ENCODE measurements at places on chromosomes 5 and 9. TPM values are rescaled to one million over a fixed set of nuclear protein-coding genes. Genes with fewer than 3 reads are reported as not detected.
A peak's percentile ranks its signal among the peaks of the same experiment; 100 is the strongest.

IRX1 gene
- not detected for total RNA-seq

DNA sequence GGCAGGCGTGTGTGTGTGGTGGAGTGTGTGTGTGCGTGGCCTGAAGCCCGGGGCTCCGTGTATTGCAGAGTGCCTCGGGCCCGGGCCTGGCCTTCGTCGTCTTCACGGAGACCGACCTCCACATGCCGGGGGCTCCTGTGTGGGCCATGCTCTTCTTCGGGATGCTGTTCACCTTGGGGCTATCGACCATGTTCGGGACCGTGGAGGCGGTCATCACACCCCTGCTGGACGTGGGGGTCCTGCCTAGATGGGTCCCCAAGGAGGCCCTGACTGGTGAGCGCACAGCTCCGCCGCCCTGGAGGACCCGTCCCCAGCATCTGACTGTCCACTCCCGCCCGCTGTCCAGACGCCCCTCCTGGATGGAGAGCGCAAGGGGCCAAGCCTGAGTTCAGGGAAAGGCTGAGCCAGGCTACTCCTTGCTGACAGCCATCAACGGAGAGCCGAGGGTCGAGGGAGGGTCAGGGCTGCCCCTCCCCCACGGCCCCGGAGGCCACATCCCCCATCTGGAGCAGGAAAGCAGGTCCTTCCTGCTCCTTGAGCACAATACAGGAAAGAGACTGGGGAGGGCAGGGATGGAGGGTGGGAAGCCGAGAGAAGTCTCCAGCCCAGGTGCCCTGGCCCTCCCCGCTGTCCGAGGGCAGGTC is 18.4 kb downstream of the SLC6A18 start:
- no peaks in the 10 kb centered on the region for H3K4me1 ChIP-seq
- H3K36me3 ChIP-seq: no peaks in the 10 kb centered on the region
- H3K27me3 ChIP-seq: no peaks in the 10 kb centered on the region
- DNase-seq: no peak

DNA sequence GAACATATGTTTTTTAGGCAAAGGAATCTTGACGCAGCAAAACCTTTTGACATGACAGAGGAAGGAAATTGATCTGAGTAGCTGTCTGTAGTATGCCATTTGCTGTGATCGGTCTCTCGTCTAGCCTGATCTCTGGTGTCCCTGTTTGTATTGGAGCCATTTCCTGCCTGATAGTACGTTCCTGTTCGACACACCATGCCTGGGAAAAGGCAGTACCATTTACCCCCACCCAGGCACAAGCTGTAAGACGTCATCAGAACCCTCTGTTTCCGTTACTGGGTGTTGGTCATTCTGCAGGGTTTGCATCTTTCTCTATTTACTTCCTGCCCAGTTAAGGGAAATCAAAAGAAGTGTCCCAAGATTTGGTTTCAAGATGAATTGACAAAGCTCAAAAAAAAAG is 129.7 kb downstream of the CEMIP2 start:
- no peak overlapping the region for H3K27ac ChIP-seq
- no peaks in the 10 kb centered on the region for H3K4me1 ChIP-seq
- no peaks in the 10 kb centered on the region for H3K27me3 ChIP-seq
- no peaks in the 10 kb centered on the region for H3K36me3 ChIP-seq

GRCh38 chr9:125425170-125425897 is 163.7 kb downstream of the GAPVD1 start:
- H3K4me3 ChIP-seq: no peak overlapping the region
- no peaks in the 10 kb centered on the region for H3K27me3 ChIP-seq
- H3K36me3 ChIP-seq: no peaks in the 10 kb centered on the region
- H3K4me1 ChIP-seq: no peaks in the 10 kb centered on the region
- H3K27ac ChIP-seq: peak overlapping the region; percentile 39
- no peak for DNase-seq

DNA sequence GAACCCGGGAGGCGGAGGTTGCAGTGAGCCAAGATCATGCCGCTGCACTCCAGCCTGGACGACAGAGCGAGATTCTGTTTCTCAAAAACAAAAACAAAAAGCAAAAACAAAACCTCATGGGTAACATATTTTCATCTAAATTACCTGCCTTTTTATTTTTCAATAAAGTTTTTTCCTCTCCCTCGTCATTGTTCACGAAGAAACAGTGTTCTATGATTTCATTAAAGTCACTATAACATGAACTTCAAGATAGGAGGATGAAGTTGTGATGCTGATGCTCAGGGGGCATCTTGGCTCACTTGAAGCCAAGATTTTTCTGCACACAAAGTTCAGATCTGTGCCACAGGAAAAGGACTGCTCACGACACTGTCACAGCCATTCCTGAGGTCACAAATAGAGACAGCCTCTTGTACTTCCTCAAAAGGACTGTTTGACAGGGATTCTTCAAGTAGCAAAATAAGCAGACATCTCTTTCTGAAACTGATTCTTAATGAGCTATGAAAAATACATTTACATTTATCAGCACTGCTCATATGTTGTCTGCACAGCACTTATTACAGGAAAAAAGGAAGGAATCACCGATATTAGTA is 16.1 kb downstream of the NIPSNAP3B start:
- DNase-seq: no peak
- no peak overlapping the region for H3K27ac ChIP-seq
- no peak overlapping the region for H3K4me3 ChIP-seq
- no peaks in the 10 kb centered on the region for H3K4me1 ChIP-seq
- H3K36me3 ChIP-seq: no peaks in the 10 kb centered on the region

DNA sequence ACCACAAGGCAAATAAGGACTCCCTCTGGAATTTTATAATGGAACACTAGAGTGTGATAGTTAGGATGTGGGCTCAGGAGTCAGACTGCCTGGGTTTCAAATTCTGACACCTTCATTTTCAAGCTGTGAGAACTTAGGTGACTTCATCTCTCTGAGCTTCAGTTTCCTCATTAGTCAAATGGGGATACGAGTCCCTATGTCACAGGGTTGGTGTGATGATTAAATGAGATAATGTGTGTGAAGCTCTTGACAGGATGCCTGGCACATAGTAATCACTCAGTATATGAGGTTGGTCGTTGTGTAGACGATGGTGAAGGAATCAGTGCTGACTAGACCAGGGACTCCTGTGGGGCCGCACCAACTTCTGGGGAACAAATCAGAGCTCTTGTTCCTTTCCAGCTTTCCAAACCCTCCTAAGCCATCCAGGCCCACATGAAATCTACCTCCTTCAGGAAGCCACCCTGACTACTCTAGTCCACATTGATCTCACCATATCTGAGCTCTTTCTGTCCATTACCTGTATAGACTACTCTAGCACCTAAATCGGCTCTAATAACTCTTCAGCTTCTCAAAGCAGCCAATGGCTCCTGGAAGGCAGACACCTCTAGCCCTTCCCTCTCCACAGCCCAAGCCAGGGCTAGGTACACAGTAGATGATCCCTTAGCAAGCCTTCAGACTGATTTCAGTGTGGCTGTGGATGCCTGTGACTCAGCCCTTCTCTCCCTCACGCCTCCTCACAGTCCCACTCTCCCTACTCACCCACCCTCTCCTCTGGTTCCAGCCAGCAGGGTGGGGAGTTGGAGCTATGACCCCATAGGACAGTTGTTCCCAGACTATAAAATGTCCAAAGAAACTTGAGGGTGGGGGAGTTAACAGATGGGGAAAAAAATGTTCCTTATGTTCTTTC is 2.5 kb upstream of the TCF7 start:
- H3K4me3 ChIP-seq: no peak overlapping the region
- no peak overlapping the region for H3K27ac ChIP-seq
- DNase-seq: no peak
- H3K27me3 ChIP-seq: no peaks in the 10 kb centered on the region
- no peaks in the 10 kb centered on the region for H3K36me3 ChIP-seq

DNA sequence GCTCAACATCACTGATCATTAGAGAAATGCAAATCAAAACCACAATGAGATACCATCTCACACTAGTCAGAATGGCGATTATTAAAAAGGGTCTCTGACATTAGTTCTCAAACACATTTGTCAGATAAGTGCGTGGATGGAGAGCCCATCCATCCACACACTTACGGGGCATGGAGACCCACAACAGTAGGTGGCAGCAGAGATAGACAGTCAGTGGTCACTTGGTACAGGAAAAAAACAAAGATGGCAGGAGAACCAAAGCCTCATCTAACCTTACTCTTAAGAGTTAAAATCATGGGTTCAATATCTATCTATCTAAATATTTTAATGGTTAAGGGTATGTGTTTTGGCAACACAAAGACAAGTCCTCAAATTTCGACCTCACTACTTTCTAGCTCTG is 1378.7 kb upstream of the C9orf72 start:
- no peaks in the 10 kb centered on the region for H3K27me3 ChIP-seq
- H3K4me3 ChIP-seq: no peak overlapping the region
- no peaks in the 10 kb centered on the region for H3K4me1 ChIP-seq
- DNase-seq: no peak

DNA sequence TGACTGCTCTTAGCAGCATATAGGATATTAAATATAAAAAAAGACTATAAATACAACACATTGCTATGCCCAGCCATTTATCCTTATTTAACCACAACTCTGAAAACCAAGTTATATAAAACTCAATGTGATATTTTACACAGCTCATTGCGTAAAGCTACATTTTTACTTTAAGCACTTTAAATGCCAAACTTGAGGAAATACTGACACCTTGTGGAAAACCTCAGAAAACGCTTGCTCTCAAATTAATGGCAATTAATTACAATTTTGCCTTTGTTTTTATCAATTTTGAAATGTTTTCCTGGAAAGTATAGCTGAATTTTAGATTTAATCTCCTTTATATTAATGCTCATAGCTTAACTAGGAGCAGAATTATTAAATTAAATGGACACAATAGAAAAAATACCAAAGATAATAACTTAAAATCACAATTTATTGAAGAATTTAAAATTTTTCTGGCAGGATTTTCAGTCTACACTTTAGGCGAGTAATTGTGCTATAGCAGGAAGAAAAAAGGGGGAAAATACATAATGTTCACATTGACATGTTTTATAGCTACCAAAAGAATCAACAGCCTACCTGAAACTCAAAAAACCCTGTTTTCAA is 25.2 kb upstream of the PLAC8L1 start:
- no peak overlapping the region for H3K4me3 ChIP-seq
- no peaks in the 10 kb centered on the region for H3K4me1 ChIP-seq
- peak; percentile 4 for DNase-seq
- no peaks in the 10 kb centered on the region for H3K27me3 ChIP-seq

GRCh38 chr9:93458712-93459111 is 5.3 kb upstream of the FAM120AOS start:
- H3K4me1 ChIP-seq: peaks cover 11% of the 10 kb centered on the region
- no peak for DNase-seq
- no peak overlapping the region for H3K4me3 ChIP-seq
- no peak overlapping the region for H3K27ac ChIP-seq
